ENCODE measurements at places on chromosomes 7 and 10.

- no peak for DNase-seq
Observed at GRCh38 chr7:130490311-130490791, 1.5 kb upstream of the MEST start.

DNA sequence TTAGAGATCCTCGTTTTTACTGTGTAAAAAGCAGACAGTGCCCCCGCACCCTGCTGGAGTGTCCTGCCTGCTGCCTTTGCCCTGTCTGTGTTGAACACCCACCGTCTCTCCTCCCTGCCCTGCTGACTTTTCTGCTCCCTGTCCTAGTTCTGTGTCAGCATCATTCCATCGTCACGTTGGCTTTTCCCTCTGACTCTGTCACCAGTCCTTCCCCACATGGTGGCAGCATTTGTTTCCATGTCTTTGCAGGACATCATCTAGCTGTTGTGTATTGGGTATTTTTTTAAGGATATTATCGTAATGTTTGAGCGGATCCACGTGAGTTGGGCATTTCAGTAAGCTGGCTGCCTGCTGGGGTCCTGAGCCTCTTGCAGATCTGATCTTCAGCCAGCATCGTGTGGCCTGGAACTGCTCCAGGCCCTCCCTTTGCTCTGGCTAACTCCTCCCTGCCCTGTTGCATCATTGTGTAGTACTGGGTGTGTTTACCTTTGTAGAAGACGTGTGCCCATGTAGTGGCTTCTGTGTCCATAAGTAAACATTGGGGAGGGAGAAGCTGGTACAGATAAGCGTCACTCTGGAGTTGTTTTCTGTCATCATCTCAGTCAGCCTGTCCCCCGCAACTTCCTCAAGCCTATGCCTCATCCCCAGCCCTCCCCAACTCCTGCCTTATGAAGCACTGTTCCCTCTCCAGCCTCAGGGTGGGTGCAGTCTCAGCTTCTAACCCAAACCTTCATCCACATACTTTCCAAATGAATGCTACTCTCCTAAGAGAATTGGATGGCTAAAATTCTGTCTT, 44.3 kb downstream of the TRRAP start:
- DNase-seq = no peak

DNA sequence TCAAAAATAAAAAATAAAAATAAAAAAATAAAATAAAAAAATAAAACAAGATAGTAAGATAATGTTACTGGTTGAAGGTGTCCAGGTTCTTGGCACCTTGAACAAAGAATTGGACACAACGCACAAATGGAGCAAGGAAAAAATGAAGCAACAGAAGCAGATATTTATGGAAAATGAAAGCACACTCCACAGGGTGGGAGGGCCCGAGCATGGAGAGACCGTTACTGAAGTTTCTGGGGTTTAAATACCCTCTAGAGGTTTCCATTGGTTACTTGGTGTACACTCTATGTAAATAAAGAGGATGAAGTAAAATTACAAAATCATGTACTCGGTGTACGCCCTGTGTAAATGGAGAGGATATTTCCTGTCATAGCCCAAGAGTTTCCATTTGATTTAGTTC, 15.7 kb upstream of the PFKP start:
- no peak for DNase-seq

DNA sequence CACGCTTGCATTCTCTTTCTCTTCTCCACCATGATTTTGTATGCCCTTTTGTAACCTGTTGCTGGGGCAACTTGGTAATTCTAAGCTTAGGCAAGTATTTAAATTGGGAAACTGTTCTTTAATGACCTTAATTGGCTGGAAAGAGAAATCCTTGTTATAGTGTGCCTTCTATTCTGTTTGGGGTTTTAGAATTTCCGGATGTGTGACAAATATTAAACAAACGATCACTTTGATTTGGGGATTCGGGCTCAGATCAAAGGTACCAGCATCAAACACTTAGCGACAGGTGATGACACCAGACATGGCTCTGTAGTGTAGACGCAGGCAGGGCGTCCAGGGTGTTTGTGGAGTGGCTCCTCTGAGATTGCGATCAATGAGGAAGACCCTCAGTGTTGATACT, 55.0 kb downstream of the RAB11FIP2 start:
- no peak for DNase-seq

DNA sequence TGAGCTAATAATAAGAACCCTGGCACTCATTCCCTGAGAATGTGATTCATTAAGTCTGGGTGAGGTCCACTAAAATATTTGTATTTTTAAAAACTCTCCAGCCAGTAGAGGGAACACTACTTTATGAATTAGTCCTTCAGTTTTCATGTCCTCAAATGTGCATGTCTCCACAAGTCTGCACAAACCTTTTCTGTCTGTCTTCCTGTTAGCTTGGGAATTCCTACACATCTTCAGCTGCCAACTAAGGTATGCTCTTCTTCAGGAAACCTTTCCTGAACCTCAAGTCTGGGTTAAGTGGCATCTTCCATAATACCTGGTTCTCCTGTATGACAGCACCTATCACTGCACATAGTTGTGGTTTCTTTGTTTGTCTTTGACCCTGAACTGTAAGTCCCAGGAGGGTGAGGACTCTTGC, 119.6 kb upstream of the MKX start:
- no peak for DNase-seq

DNA sequence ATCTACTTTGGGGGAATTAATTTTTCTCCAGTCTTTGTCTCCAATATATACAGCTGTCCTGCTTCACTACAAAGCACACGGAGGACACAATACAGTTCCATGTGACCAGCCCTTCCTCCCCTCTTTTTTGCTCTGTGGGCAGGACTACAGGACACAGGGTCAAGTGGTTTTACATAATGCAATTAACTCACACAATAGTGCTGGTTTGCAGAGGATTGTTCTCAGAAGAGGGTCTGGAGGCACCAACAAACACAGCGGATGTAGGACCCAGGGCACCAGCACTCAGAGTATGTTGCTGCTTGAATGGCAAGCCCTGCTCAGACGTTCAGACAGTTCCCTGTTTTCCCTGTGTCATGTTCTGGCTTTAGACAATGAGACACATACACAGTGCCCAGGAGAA, 52.0 kb upstream of the NPTX2 start:
- DNase-seq = no peak

DNA sequence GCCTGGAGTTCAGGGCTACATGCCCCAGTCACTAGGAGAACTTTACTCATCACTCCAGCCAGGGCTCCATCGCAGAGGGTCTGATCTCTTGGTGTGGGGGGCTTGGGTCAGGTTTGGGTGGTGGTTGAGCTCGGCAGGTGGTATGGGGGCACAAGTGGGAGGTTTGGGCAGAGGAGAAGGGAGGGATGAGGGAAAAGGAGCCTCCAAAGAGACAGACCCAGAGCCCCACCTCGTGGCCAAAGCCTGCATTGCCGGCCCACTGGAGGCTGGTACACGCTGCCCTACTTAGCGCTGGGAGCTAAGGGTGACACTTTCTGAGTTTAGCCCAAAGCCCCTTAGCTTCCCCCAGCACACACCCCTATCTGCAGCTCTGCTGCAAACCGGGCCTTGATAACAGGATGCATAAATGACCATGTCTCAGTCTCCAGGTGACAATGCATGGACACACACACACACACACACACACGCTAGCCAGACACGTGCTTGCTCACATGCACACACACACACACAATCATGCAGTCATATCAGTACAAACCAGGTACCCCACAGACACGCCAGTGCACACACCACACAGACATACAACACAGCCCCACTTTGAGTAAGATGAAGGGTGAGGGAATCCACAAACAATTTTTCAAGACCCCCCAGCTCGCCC, 14.7 kb downstream of the LZTS2 start:
- peak; percentile 73 for DNase-seq

DNA sequence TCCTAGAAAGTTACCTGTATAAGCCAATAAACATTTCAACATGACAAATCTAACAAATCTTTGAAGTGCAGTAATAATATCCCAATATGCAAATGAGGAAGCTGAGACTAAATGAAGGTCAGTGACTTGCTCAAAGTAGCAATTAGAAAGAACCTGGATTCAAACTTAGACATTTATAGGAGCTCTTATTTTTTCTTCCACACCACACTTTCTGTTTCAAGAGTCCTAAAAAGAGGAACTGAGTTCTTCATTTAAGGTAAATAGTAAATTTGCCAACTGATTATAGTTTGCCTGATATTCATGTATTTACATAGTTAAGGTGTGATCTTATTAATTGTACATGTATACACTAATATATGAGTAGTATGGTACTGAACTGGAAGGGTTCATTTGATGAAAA, 44.0 kb downstream of the KLHDC10 start:
- no peak for DNase-seq

- peak; percentile 89 for DNase-seq
Observed at GRCh38 chr7:151566897-151567320, 47.2 kb upstream of the RHEB start.

DNA sequence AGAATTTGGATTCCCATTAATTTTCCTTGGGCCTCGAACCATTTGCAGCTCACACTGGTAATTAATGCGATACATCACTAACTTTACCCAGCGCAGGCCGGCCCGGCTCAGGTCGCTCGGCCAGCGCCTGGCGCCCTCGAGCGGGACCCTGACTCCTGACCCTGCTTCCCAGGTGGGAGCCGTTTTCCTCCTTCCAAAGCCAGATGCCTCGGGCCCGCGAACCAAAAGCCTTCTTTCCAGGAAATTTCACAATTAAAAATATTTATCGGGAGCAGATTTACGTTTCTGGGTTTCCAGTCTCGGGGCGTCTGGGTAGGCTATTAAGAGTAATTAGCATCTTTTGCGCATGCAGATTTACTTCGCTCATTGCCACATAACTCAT, 12.2 kb downstream of the LBX1 start:
- DNase-seq = no peak

DNA sequence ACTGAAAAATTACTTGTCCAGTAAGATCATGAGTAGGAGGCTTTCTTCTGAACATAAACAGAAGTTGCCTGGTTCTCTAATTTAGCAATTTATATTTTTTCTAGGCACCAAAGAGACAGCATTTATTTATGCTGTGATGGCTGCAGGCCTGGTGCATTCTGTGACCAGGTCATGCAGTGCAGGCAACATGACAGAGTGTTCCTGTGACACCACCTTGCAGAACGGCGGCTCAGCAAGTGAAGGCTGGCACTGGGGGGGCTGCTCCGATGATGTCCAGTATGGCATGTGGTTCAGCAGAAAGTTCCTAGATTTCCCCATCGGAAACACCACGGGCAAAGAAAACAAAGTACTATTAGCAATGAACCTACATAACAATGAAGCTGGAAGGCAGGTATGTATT, 2.8 kb downstream of the WNT16 start:
- DNase-seq = no peak

DNA sequence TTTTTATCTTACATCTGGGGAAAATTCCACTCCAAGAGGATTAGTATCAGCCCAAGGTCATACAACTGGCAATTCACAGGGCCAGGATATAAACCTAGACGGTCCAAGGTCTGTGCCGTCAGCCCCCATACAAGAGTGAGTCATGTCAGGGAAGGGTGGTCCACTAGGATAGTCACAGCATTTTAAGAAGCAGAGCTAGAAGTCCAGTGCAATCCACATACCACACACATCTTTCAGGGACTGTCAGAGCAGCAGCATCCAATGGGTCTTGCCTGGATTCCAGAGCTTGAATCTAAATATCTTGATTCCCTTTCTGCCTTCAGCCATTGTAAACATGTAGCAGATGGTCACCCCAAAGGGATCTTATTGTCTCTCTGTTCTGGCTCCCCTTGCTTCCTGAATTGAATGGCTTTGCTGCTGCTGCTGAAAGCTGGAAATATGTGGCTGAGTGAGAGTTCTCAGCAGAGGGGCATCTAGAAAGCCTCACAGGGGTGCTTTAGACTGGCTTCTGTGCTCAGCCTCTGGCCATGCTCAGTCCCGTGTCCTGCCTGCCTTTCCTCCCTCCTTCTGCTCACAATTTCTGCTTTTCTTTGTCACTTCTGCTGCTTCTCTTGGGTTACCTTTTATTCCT, 9.9 kb upstream of the OR6V1 start:
- peak; percentile 42 for DNase-seq

DNA sequence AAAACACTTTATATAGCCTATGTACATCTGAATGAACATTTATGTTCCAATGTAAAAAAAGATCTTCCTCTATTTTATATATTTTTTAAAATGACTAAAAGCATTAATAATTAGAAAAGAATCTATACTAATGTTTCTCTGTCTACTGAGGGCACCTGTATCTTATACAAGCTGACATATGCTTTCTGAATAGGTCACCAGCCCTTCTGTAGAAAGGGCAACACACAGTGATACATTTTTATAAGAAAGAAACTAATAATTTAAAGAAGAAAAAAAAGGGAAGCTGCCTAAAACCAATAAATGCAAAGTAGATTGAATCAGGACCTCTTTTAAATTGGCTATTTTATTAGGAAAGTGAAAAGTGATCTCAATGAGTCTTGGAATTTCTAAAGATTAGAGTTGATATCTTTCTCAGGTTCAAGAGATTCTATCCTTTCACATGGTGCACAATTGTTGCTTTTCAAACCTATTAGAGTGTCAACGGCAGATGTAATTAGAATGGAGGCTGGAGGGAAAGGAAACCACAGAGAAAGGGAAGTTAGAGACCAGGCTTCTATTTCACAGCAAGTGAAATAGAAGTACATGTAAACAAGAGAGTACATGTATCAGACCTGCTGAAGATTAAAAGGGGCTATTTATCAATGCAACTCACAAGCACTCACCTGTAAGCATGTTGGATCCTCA, 6.3 kb downstream of the MTPN start:
- no peak for DNase-seq

- peak; percentile 83 for DNase-seq
Observed at GRCh38 chr7:26005683-26006410, 146.2 kb upstream of the NFE2L3 start.

DNA sequence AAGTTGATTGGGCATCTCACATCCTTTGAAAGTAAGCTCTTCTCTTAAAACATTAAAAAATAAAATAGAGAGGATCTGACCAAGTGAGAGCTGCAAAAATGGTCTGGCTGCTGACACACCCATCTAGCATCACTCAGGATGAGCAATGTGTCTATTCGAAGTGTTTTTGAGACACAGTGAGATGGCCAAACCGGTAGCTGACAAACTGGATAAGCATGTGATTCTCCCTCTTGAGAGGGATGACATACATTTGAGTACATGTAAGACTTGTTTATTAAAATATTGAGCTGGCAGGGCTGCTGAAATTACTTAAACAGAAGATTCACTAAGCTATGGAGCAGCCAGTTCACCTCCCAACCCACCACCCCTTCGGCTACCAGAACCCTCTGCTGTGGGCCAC, 333.9 kb downstream of the ADRA2A start:
- peak; percentile 6 for DNase-seq

DNA sequence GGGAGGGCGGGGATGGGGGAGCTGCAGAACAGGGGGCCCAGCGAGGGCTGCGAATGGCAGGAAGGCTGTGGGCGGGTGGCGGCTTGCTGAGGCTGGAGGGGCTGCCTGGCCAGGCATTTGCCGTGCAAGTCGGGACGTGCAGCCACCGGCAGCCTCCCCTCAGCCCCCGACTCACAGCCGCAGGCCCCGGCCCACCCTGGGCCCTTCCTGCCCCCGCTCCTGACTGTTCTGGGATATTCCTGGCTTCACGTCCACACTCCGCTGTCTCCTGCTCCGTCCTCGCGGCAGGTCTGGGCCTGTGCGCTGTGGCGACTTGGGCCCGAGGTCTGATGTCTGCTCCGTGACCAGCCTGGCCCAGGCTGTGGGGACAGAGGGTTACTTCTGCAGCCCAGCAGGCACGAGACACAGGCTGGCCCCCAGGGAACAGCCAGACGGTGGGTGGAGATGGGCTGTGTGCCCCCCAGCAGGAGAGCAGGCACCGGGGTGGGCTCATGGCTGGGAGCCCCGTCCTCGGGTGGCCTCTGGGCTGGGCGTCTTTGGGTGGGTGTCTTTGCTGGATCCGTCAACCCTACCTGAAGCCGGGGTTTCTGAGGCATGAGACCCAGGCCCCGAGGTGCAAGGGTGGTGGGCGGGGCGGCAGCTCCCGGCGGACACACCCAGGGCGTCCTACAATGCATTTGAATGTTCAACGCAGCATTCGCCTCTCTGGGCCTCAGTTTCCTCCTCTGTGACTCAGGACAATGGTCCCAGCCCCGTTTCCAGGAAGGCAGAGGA, 86.5 kb downstream of the FOXL3 start:
- no peak for DNase-seq
